ENCODE measurements at places on chromosomes 5 and 9.

DNA sequence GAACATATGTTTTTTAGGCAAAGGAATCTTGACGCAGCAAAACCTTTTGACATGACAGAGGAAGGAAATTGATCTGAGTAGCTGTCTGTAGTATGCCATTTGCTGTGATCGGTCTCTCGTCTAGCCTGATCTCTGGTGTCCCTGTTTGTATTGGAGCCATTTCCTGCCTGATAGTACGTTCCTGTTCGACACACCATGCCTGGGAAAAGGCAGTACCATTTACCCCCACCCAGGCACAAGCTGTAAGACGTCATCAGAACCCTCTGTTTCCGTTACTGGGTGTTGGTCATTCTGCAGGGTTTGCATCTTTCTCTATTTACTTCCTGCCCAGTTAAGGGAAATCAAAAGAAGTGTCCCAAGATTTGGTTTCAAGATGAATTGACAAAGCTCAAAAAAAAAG lies 129.7 kb downstream of the CEMIP2 start:
- no peak for DNase-seq

DNA sequence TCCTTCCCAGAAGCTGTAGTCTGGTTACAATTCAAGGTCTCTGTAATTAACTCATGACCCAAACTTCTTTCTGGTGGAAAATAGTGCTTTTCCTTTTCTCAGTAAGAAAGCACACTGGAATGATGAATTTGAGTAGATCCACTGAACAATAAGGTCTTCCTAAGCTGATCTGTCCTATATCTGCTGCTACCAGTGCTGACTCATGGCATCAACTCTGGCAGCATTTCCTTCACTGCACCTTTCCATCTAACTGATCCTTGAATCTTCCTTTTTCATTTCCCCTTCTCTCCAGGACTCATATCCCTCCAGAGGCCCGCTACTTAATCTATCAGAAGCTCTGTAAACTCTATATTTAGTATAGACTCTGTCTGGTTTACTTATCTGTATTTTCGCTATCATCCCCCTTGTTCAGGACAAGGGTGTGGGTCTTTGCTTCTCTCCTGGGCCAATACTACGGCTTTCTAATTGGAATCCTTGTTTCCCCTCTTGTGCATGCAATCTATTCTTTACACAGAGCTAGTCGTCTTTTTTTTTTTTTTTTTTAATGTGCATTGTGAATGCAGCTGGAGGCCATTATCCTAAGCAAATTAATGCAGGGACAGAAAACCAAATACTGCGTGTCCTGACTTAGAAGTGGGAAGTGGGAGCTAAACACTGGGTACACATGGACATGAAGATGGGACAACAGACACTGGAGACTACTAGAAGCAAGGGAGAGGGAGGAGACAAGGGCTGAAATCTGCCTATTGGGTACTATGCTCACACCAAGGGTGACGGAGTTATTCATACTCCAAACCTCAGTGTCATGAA lies 192.2 kb upstream of the RPS23 start:
- no peak for DNase-seq

DNA sequence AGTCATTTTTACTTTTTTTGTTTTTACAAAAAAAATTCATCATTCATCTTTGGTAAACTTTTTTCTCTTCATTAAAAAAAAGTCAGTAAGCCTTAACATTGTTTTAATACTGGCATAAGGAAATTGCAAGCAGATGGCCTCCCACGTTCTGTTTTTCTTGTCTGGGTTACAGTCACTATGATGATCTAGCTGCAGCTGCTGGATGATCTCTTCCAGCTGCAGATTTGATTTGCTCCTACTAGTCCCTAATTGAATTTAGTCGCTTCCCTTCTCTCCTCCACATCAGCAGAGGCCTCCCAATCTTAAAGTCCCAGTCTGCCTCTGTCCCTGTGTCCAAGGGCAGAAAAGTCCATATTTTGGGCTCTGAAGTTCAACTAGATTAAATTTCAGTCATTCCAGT lies 106.8 kb upstream of the PTGER4 start:
- DNase-seq = no peak

DNA sequence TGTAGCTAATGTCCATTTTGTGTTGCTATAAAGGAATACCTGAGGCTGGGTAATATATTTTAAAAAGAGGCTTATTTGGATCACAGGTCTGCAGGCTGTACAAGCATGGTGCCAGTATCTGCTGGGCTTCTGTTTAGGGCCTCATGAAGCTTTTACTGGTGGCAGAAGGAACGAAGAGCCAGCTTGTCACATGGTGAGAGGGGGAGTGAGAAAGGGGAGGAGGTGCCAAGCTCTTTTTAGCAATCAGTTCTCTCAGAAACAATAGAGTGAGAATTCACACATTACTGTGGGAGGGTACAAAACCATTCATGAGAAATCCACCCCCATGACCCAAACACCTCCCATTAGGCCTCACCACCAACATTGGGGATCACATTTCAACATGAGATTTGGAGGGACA lies 340.9 kb downstream of the RASEF start:
- no peak for DNase-seq

DNA sequence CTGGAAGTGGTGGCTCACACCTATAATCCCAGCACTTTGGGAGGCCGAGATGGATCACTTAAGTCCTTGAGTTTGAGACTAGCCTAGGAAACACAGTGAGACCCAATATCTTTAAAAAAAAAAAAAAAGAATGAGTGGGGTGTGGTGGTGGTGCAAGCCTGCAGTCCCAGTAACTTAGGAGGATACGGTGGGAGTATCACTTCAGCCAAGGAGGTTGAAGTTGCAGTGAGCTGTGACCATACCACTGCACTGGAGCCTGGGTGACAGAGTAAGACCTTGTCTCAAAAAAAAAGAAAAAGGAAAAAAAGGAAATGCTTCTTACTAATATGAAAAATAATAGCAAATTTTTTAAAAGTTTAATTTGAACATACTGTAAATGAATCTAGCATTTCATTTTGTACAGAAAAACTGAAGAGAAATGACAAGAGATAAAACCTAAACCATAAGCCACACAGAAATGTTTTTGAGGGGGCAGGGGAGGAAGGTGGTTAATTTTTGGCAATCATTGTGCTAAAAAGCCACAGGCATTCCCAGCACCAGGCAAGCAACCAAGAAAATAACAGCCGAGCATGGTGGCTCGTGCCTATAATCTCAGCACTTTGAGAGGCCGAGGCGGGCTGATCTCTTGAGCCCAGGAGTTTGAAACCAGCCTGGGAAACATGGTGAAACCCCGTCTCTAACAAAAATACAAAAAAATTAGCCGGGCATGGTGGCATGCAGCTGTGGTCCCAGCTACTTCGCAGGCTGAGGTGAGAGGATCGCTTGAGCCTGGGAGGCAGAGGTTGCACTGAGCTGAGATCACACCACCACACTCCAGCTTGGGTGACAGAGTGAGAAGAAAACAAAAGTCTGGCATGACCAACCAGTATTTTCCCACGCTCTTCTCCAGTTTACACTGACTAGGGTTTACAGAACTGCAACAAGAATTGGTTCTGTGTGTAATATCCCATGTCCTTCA lies 114.5 kb upstream of the NR5A1 start:
- DNase-seq = no peak

DNA sequence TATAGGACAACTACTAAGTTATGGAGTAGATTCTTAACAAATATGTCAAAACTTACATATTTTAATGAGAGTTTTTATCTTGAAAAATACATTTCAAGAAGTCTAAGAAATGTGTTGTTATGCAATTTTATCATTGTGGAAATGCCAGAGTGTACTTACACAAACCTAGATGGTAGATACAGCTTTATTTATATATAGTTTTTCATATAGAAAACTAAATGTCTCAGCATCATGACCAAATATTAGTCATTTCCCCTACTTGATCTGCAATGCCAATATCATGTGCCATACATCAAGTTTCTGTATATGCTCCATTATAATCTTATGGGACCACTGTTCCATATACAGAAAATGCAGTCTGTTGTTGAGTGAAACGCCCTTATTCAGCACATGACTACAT lies 28.7 kb downstream of the CAST start:
- no peak for DNase-seq

DNA sequence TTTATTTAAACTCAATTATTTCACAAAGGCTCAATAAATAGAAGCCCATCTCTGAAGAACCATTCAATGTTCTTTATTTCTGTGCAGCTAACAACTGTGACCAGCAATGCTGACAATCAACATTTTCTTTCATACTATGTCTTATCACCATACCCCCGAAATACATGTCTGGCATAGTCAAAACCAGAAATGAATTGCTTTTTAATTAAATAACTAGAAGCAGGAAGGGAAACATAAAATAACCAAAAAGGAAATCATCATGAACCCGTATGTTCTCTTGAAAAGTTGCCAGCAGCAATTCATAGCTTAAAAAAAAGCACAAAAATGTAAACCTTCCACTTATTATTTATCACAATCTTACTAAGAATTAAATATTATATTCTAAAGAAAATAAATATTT lies 212.4 kb downstream of the TMEM232 start:
- no peak for DNase-seq

DNA sequence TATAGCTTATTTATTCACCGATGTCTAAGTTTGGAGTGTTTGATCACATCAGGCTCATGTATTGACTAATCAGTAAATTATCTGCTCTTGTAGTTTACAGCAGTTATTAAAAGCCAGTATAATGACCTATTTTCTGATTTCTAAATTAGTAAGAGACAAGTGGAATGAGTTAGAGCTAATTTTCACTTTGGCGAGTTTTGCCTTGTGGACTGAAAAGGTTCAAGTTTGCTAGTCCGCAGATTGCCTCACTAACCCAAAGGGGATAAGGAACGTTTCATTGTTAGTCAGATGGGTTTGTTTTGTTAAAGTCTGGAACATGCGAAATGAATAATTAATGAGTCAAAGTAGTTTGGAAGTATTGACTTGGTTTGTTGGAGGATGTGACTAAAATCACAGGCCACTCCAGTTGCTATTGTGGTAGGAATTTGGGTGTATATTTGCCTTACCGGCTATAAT lies 40.1 kb downstream of the SMARCA2 start:
- no peak for DNase-seq

- DNase-seq = peak; percentile 64
Measured at GRCh38 chr5:150616024-150616470, 24.4 kb upstream of the SYNPO start.

DNA sequence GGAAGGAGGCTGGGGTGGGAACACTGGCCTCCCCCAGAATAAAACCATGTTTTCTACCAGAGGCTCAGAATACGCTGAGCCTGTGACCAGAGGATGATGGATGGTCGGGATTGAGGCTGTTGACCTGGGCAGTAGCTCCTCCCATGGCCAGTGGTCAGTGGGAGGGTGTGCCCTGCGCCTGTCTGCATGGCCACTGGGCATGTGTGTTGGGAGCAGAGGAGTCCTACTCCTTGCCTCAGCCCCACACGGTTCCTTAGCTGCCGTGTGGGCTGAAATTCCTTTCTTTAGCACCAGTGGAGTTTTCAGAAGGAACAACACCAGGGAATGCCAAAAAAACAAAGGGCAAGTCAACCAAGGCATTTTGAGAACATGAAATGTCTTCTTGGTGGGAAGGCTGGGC lies 8.5 kb upstream of the RMND5B start:
- DNase-seq = no peak

DNA sequence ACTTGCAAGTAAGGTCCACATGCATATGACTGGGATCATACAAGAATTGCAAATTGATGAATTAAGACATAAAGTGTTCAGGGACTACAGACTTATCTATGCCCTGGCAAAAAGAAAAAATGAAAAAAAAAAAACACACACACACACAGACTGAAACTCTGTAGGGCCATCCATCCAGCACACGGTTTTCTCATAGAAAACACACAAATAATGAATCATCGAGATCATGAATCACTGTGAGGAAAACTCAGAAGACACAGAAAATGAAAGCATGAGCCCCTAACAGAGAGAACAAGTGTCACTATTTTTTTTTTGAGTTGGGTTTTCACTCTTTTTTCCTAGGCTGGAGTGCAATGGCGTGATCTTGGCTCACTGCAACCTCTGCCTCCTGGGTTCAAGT lies 185.2 kb downstream of the IRX2 start:
- no peak for DNase-seq

DNA sequence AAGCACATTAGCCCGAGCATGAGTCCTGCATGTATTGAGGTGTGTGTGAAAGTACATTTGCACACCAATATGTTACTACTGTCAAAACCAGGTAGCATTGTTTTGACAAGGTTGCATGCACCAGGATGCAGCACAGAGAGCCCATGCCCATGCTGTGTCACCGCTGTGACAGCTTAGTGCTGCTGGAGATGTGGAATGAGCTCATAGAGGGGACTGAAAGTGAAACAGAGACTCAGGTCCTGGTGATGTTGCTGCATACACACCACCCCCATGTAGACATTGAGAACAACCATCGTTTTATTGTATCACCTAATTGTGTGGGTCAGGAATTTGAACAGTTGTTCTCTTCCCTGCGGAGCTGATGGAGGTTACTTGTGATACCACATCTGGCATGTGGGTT lies 53.0 kb downstream of the GADD45G start:
- no peak for DNase-seq

DNA sequence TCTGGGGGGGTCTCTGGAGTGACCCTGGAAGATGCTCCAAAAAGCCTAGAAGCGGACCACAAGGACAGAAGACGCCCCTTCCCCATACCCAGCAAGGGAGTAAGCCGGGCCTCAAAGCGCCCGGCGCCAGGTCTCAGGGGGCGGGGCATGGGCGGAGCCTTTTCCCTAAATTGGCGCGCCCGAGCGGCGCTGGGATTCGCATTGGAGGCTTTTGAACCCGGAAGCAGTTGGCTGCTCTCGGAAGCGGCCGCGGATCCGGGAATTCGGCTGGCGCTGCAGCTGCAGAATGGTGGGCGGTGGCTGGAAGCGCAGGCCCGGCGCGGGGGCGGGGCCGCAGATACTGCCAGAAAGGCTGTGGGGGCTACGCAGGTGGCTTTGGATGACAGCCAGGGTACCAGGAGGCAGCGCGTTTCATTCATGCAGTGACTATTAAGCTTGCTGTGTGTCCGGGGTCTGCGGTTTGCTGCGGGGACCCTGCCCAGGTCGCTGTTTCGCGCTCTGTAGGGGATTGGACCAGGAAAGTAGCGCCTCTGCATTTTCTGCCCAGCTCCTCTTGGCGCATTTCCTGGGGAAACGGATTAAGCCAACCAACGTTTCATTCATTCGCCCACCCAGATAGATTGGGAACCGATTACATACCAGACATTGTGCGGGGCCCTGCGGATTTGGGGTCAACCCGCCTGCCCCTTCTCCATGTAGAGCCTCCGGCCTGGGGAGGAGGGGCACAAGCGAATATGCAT lies 83.0 kb upstream of the FREM1 start:
- DNase-seq = peak; percentile 87

DNA sequence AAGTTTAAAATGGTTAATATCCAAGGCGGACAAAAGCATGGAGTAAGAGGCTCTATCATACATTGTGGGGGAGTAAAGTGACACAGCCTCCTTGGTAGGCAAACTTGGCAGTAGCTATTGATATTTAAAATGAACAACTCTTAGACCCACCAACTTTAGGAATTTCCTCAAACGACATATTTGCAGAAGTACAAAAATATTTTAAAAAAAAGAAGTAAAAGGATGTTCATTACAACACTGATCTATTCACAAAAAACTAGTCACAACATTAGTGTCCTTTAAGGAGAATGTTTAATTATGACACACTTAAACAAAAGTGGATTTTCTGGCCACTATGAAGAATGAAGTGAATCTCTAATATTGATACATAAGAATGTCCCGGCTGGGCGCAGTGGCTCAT lies 1.7 kb downstream of the ALG2 start:
- no peak for DNase-seq

GRCh38 chr5:12865529-12865928 lies 961.3 kb upstream of the CTNND2 start:
- DNase-seq = no peak
